ENCODE measurements at places on chromosomes 1 and 21. TPM values are rescaled to one million over a fixed set of nuclear protein-coding genes. Genes with fewer than 3 reads are reported as not detected.
A peak's percentile ranks its signal among the peaks of the same experiment; 100 is the strongest.

DNA sequence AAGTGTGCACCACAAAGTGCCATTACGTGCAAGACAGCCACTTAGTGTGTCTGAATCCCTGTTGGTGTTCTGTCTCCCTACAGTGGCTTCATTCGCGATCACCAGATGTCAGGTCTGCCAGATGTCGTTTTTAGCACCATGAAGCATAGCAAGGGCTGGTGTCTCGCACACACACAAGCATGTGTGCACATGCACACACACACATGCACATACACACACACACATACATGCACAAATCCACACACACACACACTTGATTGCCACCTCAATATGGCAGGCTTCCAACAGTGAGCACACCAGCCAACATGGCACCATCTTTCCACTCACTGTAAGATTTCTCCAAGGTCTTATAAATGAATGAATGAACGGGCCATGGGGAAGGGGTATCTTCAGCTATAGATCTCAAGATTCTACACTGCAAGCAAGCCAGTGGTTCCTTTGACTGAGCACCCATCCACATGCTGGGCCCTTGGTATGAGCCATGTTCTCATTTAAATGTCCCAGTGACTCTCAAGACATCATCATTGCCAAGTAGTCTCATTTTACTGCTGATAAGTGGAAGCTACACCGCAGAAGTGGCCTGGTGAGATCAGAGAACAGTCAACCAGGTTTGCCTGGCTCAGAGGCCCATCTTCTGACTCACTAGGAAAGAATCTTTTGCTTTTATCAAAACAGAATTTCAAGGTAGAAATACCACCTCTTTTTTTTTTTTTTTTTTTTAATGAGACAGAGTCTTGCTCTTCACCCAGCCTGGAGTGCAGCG, 84.9 kb downstream of the SIM2 start:
- H3K36me3 ChIP-seq: no peaks in the 10 kb centered on the region
- no peak for DNase-seq
- no peak overlapping the region for H3K4me3 ChIP-seq
- no peaks in the 10 kb centered on the region for H3K4me1 ChIP-seq

DNA sequence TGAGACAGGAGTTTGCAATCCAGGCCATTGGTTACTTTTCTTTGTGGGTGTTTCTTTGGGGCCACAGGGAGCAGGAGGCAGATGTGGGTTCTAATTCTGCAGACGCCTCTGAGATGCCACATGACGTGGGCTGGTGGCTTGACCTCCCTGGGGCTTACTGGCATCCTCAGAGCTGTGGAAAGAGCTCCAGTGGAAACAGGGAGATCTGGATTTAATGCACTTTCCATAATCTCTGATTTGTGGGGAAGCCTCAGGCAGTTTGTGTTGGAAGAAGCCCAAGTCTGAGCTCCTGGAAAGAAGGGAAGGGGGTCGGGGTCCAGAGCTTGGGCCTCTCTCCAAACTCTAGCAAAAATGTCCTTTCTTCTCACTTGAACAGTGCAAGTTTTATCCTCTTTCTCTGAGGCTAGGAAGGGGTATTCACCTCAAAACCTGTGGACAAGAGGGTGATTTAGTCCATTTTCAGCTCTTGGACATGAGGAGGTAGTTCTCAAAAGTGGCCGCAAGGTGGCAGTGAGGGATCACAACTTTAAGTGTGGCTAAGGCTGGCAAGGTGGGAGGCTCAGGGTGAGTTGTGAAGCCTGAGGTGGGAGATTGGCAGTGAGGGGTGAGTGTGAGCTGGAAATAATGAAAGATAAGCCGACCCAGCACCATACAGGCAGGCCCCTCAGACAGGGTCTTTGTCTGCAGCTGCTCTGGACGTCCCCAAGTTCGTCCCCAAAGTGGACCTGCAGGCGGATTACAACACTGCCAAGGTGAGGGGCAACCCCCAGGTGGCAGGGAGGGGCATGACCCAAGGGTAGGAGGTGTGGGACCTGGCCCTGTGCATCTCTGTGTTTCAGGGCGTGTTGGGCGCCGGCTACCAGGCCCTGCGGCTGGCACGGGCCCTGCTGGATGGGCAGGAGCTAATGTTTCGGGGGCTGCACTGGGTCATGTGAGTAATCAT, 9.2 kb downstream of the IKBKE start:
- no peak overlapping the region for H3K4me3 ChIP-seq
- peak; percentile 70 for DNase-seq
- peaks cover 36% of the 10 kb centered on the region for H3K4me1 ChIP-seq
- H3K36me3 ChIP-seq: peaks cover 9% of the 10 kb centered on the region

DNA sequence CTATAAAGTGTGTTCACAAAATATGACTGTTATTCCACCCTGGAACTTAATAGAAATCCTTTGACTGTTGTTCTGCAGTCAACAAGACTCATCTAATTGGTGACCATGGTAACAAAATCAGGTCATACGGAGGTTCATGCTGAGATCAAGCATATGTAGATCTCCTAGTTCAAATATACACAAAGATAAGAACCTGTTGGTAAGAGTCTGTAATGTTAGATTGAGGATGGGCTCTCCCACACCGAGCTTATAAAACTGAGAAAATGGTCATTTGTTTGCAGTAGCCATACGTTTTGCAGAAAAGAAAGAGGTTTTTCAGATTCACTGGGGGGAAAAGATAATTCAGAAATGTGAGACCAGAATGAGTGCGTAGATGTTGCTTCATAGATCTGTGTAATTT, 468.1 kb downstream of the RPS6KC1 start:
- H3K4me3 ChIP-seq: no peak overlapping the region
- DNase-seq: no peak
- no peak overlapping the region for H3K27ac ChIP-seq

- no peaks in the 10 kb centered on the region for H3K36me3 ChIP-seq
- H3K4me3 ChIP-seq: no peak overlapping the region
- no peaks in the 10 kb centered on the region for H3K4me1 ChIP-seq
- H3K27me3 ChIP-seq: no peaks in the 10 kb centered on the region
- H3K27ac ChIP-seq: no peak overlapping the region
Measured at GRCh38 chr1:157585984-157586383, 11.9 kb downstream of the FCRL4 start.

DNA sequence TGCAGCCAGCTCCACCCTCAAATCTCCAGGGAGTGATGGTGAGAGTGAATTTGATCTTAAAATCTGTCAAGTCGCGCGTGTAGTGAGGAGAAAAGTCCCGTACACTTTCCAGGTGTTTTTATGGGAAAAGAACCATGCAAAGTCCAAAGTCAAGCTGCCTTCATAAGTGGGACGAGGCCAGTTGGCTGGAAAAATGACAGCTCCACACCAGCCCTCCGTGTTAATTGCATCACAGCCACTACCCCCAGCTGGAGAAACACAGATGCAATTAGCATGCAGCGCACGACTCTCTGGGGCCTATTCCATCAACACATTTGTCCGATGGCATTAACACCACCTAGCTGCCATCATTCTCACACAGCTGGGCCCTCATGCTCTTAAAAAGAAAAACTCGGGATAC, 68.4 kb downstream of the KLHDC7A start:
- no peaks in the 10 kb centered on the region for H3K36me3 ChIP-seq
- H3K4me3 ChIP-seq: no peak overlapping the region
- H3K27ac ChIP-seq: no peak overlapping the region
- DNase-seq: no peak

- H3K4me3 ChIP-seq: no peak overlapping the region
- peaks cover 6% of the 10 kb centered on the region for H3K4me1 ChIP-seq
- H3K36me3 ChIP-seq: no peaks in the 10 kb centered on the region
- no peak for DNase-seq
- peaks cover 17% of the 10 kb centered on the region for H3K27me3 ChIP-seq
Measured at GRCh38 chr1:168719306-168720111, 9.5 kb downstream of the DPT start.

- no peaks in the 10 kb centered on the region for H3K36me3 ChIP-seq
- peak; percentile 77 for DNase-seq
- H3K27ac ChIP-seq: peak overlapping the region; percentile 83
Measured at GRCh38 chr1:1144122-1144842, 28.4 kb upstream of the C1orf159 start.

GRCh38 chr1:173190101-173190936, 16.8 kb downstream of the TNFSF4 start:
- DNase-seq: no peak
- H3K27me3 ChIP-seq: peaks cover 15% of the 10 kb centered on the region

- H3K36me3 ChIP-seq: peaks cover 1% of the 10 kb centered on the region
- no peaks in the 10 kb centered on the region for H3K27me3 ChIP-seq
- H3K4me3 ChIP-seq: no peak overlapping the region
- peak; percentile 21 for DNase-seq
- H3K4me1 ChIP-seq: peaks cover 52% of the 10 kb centered on the region
Measured at GRCh38 chr1:27142464-27142863, 12.5 kb downstream of the SLC9A1 start.

DNA sequence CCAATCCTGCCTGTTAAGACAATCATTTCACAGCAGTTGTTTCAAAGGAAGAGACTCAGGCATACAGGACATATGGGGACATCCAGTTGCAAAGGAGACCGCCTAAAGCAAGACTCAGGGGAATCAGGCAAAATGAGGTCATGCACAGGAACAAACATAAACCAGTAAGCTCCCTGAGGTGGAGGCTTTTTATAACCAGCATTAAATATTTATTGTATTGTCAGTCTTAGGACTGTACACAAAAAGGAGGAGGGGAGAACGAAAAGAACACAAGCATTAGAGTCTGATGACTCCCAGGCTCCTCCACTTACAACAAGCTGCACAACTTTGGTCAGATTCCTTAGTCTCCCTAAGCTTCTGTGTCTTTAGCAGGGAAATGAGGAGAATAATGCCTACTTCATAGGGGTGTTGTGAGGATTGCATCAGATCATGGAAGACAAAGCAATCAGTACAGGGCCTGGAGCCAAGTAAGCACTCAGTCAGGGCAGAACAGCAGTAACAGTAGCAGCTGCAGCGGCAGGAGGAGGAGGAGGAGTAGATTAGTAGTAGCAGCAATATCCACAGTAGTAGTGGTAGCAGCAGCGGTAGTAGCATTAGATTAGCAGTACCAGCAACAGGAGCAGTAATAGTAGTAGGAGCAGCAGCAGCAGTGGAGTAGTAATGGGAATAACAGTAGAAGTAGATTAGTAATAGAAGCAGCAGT, 54.2 kb upstream of the SPATA6 start:
- peaks cover 19% of the 10 kb centered on the region for H3K27me3 ChIP-seq
- H3K27ac ChIP-seq: no peak overlapping the region
- no peak overlapping the region for H3K4me3 ChIP-seq
- H3K4me1 ChIP-seq: no peaks in the 10 kb centered on the region

GRCh38 chr21:14901482-14901958, 163.3 kb downstream of the NRIP1 start:
- no peaks in the 10 kb centered on the region for H3K27me3 ChIP-seq
- H3K27ac ChIP-seq: peak overlapping the region; percentile 67
- DNase-seq: peak; percentile 37

DNA sequence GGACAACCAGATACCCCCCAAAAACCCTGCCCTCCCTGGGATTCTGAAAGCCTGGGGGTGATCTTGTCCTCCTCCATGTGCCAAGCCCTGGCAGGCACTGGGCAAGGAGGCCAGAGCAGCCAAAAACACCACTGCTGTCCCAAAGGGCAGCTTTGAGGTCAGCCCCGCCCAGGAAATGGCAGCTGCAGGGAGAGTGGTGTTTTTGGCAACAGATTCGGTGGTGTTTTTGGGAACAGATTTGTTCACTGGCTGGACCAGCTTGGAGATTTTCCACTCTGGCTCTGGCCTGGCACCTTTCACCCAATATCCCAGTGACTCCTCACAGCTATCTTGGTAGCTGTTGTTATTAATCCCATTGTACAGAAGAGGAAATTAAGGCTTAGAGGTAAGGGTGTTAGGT, 34.7 kb downstream of the LRP8 start:
- H3K36me3 ChIP-seq: no peaks in the 10 kb centered on the region
- H3K4me3 ChIP-seq: no peak overlapping the region
- peaks cover 26% of the 10 kb centered on the region for H3K4me1 ChIP-seq
- H3K27me3 ChIP-seq: no peaks in the 10 kb centered on the region
- H3K27ac ChIP-seq: peak overlapping the region; percentile 75

- peaks cover 94% of the 10 kb centered on the region for H3K4me1 ChIP-seq
- peaks cover 61% of the 10 kb centered on the region for H3K36me3 ChIP-seq
- H3K27ac ChIP-seq: peak overlapping the region; percentile 30
- H3K4me3 ChIP-seq: peak overlapping the region; percentile 28
Measured at GRCh38 chr1:66368261-66368660, 165.7 kb upstream of the SGIP1 start.

- no peaks in the 10 kb centered on the region for H3K4me1 ChIP-seq
- H3K27me3 ChIP-seq: no peaks in the 10 kb centered on the region
- H3K36me3 ChIP-seq: no peaks in the 10 kb centered on the region
- H3K27ac ChIP-seq: no peak overlapping the region
- H3K4me3 ChIP-seq: no peak overlapping the region
Measured at GRCh38 chr1:7505094-7505770, 265.9 kb upstream of the VAMP3 start.

GRCh38 chr1:1591452-1591851, 8.5 kb downstream of the FNDC10 start:
- no peaks in the 10 kb centered on the region for H3K4me1 ChIP-seq
- no peaks in the 10 kb centered on the region for H3K36me3 ChIP-seq
- H3K27ac ChIP-seq: no peak overlapping the region
- H3K4me3 ChIP-seq: no peak overlapping the region

DNA sequence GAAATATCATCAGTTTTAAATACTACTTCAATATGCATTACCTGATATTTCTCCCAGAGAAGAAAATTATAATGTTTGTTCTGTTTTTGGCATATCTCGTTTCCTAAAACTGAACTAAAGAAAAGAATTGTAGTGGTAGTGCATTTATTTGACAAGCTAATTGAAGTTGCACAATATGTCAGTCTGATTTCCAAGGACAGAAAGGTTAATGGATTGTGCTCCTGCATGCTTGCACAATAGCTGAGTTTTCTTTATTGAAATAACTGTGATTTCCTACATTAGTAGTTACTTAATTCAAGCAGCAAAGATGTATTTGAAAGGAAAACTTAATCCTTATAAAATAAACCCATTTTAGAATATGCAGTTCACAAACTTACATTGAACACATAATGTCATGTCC, 2047.7 kb downstream of the NCAM2 start:
- no peaks in the 10 kb centered on the region for H3K36me3 ChIP-seq
- no peak overlapping the region for H3K4me3 ChIP-seq
- no peak for DNase-seq
- H3K4me1 ChIP-seq: no peaks in the 10 kb centered on the region
- H3K27ac ChIP-seq: no peak overlapping the region

- H3K36me3 ChIP-seq: no peaks in the 10 kb centered on the region
- no peak overlapping the region for H3K27ac ChIP-seq
- no peak overlapping the region for H3K4me3 ChIP-seq
- H3K27me3 ChIP-seq: peaks cover 5% of the 10 kb centered on the region
Measured at GRCh38 chr1:10897981-10898728, 101.7 kb upstream of the CASZ1 start.

Gene CCDC185
- total RNA-seq: not detected

Gene KCNJ10
- 0.37 TPM for total RNA-seq

Gene CCNL2
- 180 TPM for total RNA-seq

Gene NBPF14
- total RNA-seq: 19.8 TPM

Gene AKNAD1
- total RNA-seq: not detected

Gene CA6
- 1.6 TPM for total RNA-seq

Gene JAM2
- 2.7 TPM for total RNA-seq

Gene ADAMTS4
- total RNA-seq: 7.7 TPM

Gene DNAH14
- 2.6 TPM for total RNA-seq

Gene FASLG
- 3.9 TPM for total RNA-seq

All from activated T-cell treated with anti-CD3 and anti-CD28 coated beads, Interleukin-2, amount 50 U/mL, for 72 hours (primary cell).